ENCODE measurements at places on chromosomes 3 and 15.

- DNase-seq = no peak
These were observed 103.7 kb downstream of the RPL22L1 start for GRCh38 chr3:170766253-170766652.

- DNase-seq = no peak
These were observed 11.2 kb upstream of the GTF2A2 start for GRCh38 chr15:59668556-59668955.

DNA sequence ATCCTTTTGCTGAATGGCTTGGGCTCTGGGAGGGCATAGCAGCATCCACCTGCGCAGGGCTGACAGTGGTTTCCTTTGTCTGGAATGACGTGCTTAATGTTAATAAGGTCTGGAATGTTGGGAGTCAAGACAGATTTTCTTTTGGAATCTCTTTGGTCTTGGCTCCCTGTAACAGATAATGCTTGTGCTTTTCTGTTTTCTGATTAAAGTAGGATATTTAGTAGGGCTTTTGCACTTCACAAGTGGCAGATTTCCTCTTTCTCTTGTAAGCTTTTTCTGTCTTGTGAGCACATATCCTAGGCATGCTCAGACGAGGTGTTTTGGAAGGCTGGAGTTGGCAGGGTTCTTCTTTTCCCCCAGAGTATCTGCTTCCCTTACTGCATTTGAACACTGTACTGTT, 189.6 kb downstream of the GHSR start:
- no peak for DNase-seq

GRCh38 chr3:99949956-99950670, 132.5 kb downstream of the CMSS1 start:
- DNase-seq = no peak
